Smooth muscle cell of the pulmonary artery (primary cell): ENCODE measurements at places on chromosomes 1 and 21. TPM values are rescaled to one million over a fixed set of nuclear protein-coding genes. Genes with fewer than 3 reads are reported as not detected.

PODN gene
- total RNA-seq: 16.0 and 20.9 TPM in 2 replicates

PPIAL4G gene
- total RNA-seq: not detected in 2 replicates

TTC39A gene
- 1.6 and 2.0 TPM in 2 replicates for total RNA-seq

VHLL gene
- total RNA-seq: 0.13 and 0.92 TPM in 2 replicates

OR2G2 gene
- not detected in 2 replicates for total RNA-seq

FYB2 gene
- not detected in 2 replicates for total RNA-seq

MORC3 gene
- total RNA-seq: 31.6 and 38.1 TPM in 2 replicates

CLIC6 gene
- total RNA-seq: not detected in 2 replicates

TFF2 gene
- not detected in 2 replicates for total RNA-seq

SH2D1B gene
- not detected in 2 replicates for total RNA-seq
